ENCODE measurements at places on chromosomes 11 and 22.

DNA sequence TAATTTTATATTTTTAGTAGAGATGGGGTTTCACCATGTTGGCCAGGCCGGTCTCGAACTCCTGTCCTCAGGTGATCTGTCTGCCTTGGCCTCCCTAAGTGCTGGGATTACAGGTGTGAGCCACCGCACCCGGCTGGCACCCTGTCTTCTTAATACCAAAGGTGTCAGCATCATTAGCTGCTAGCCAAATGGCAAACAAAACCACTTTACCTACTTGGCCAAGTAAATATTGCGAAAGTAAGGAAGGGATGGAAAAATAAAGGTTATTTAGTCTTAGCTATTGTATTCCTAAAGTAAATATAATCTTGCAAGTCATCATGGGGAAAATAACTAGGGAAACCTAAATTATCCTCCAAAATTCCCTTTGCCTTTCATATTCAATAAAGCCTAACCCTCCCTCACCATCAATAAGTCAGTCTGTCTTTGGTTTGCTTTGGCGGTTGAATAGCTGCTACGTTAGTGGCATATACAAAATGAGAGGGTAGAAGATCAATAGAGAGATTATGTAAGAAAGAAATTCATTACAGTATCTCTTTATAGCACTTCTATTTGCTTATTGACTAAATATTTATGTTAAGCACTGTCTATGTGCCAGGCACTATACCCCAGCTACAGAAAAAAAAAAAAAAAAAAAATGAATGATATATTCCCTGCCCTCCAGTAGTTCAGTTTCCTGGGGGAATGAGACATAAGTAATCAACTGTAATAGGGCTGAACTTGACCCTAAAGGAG, 40.2 kb upstream of the CFAP300 start:
- DNase-seq, result no peak

- peak; percentile 83 for DNase-seq
Observed at GRCh38 chr11:64868904-64869570, 9.4 kb downstream of the EHD1 start.

GRCh38 chr11:617199-617911, 1.6 kb upstream of the IRF7 start:
- no peak for DNase-seq

DNA sequence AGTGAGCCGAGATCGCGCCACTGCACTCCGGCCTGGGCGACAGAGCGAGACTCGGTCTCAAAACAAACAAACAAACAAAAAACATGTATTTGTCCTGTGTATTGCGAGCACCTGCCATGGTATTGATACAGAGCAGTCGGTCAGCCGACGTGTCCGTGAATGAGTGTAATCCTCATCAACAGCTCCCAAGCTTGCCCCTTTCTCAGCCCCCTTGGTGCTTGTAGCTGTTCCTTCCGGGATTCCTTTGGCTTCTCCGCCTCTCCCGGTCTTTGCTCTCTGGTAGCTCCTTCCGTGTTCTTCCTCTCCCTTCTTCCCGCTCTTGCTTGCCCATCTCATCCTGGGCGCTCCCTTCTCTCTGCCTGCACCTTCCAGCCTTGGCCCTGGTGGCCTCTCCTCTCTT, 10.9 kb downstream of the ZNF74 start:
- DNase-seq, result no peak

DNA sequence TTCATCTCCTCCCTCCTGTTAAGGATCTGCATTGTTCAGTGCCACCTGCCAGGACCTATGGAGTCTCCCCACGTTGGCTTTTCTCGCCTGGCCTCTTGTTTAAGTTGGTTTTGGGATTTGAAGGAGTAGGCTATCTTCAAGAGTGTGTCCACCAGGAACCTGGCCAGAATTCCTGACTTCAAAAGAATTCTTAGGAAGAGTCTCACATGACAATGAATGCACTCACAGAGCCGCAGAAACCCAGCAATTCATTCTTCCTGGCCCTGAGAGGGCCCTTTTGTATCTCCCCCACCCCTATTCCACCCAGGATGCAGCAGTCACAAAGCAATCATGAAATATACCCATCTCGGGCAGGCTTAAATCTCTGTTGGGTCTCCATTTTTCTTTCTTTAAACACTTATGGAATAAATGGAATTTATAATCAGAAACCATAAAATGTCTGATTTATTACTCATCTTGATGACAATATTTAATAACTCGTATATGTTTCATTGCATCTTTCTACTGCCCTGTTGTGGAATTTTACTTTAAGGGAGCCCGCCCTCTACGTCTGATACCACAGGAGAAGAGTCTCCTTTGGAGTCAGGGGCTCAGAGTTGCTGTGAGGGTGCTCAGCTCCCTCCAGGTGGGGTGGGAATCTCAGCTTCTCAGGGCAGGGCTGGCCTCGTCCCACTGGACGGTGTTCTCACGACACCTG, 507.0 kb downstream of the NTM start:
- peak; percentile 62 for DNase-seq

- no peak for DNase-seq
Observed at GRCh38 chr11:12069066-12069676, 41.2 kb upstream of the MICAL2 start.

DNA sequence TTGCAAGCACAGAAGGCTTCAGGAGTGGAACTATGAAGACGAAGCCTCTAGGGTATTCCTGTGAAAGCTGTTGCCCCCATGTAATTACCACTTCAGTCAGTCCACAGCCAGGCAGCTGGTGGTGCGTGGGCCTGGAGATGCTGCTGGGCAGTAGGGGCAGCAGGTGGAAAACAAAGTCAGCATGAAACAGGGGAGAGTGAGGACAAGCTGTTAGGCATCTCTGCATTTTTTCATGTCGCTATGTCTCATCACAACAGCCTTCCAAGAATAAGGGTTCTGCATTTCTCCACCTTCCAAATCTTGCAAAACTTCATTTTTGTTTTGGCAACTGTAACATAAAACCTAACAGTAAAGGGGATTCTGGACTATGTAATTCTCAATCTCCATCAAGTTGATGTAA, 757.5 kb downstream of the NELL1 start:
- no peak for DNase-seq

DNA sequence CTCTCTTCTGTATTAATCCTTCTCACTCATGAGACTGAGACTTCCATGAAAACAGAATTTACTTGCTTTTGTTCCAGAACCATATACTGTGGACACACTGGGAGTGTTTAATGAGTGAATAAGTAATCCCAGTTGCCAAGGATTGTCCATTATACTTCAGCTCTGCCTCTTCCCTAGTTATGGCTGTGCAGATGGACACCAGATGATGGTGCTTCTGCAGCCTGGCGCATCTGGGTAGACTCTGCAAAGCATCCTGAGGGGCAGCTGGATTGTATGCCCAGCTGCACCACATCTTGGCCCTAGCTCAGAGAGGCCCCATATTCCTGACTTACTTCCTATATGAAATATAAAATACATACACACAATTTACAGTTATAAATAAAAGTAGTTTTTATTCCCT, 43.5 kb downstream of the DBX1 start:
- no peak for DNase-seq

- no peak for DNase-seq
Observed at GRCh38 chr11:16613262-16613511, 125.3 kb upstream of the C11orf58 start.

GRCh38 chr11:65185171-65185570, 3.4 kb downstream of the CAPN1 start:
- no peak for DNase-seq

DNA sequence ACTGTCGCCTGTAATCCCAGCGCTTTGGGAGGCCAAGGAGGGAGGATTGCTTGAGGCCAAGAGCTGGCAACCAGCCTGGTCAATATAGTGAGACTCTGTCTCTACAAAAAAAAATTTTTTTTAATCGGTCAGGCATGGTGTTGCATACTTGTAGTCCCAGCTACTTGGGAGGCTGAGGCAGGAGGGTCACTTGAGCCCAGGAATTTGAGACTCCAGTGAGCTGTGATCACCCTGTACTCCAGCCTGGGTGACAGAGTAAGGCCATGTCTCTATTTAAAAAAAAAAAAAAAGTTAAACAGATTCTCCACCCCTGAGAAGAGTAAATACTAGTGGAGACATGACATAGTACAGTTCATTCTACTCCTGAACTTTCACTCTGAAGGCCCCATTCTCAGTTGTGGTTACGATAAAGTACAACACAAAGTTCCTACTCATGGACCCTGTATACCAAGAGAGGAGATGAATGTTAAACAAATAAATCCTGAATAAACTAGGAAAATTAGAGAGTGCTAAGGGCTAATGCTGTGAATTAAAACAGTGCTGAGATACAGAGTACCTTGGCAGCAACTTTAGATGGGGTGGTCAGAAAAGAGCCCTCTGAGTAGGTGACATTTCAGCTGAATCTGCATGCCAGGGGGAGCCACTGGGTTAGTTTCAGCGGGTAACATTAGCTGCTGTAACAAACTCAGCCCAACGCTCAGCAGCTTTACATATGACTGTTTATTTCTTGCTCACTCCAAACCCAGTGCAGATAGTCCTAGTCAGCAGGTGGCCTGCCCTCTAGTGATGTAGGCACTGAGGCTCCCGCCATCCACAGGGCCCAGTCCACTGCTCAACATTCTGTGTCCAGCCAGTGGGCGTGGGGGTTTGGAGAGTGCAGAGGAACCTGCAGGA, 75.1 kb downstream of the DBX1 start:
- no peak for DNase-seq

- DNase-seq, result no peak
Observed at GRCh38 chr22:19961201-19961580, 19.6 kb upstream of the TXNRD2 start.

DNA sequence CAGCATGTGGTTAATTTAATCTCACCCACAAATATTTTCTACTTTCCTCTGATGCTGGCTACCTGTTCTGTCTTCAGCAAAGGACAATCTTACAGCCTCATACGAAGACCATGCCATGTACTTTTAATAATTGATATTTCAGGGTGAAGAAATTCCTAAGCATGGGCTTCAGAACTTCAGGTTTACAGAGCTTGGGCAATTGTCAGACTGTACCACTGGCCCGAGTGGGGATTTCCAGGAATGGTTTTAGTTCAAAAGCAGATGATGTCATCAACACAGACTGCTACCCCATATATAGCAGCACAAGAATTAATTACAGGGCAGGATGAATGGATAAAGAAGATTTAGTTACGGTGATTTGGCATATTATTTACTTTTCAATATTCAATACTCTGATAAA, 171.8 kb downstream of the ETS1 start:
- peak; percentile 25 for DNase-seq

- DNase-seq, result no peak
Observed at GRCh38 chr11:121134741-121135312, 33.8 kb downstream of the TECTA start.

DNA sequence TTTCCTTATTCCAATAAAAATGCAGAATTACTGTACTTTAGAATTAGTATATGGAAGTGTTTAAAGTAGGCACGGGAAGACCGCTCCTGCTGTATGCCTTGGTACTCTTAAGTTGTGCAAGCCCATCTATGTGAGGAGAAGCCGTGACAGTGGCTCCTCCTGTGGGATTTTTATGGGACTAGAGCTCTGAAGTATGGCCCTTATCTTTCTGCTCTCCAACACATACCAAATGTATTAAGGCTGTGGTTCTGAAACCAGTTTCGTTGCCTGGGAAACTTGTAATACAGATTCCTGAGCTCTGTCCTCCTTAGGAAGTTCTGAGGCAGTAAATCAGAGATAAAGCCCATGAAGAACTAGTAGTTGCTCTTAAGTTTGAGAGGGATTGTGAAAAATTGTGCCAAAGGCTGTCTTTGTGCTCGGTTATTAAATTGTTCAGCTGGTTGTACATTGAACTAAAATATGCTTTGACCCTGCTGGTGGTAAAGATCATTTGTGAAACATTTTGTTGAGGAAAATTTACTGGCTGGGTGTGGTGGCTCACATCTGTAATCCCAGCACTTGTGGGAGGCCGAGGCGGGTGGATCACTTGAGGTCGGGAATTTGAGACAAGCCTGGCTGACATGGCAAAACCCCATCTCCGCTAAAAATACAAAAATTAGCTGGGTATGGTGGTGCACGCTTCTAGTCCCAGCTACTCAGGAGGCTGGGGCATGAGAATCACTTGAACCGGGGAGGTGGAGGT, 29.3 kb downstream of the RTN3 start:
- DNase-seq, result peak; percentile 81

GRCh38 chr11:44747836-44748235, 21.1 kb downstream of the TSPAN18 start:
- no peak for DNase-seq

DNA sequence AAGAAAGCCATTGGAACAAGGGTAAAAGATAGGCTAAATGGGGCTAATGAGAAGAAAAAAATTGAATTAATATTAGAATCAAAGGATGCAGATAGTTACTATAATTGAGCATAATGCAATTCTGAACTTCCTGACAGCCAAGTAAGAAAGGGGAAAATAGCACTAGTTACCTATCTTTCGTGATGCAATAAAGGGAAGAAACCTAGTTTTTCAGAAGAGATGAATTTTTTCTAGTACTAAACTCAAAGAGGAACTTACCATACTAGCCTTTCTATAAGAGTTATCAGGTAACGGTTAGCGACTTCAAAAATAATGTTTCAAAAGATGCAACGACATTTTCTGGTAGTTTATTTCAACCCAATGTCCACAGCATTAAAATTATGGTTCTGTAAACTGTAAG, 8.8 kb upstream of the WT1 start:
- no peak for DNase-seq

DNA sequence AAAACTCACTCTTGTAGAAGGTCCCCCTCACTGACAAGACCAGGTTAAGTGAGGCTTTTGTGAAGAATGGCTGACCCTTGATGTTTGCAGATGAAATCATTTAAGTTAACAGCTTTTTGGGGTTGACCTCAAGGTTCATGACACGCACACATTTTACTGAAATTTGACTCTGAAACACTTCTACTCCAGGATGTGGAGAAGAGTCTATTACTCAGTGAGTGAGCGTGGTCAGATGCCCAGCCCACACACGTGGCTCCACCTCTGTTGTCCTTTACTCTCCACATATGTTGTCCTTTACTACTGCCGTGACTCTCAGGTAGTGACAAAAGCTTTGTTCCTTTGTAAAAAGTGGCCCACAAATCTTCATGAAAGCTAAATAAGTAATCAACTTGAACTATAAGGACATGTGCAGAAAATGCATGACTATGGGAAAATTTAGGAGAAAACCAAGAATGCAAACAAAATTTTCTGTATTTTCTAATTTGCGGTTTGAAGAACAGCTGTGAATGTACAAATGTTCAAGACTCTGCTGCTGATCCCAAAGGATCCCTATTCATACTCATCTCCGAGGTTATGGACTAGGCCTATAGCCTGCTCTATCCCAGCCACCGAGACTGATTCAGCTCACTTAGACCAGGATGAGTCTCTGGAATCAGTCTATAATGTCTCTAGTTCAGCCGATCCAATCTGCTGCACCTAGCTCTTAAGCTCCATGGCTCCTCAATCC, 22.4 kb downstream of the XRRA1 start:
- no peak for DNase-seq

GRCh38 chr11:128603003-128603696, 15.8 kb upstream of the ETS1 start:
- DNase-seq, result no peak

Data from fibroblast of skin of back (primary cell).